ENCODE measurements at places on chromosomes 11 and 22.

DNA sequence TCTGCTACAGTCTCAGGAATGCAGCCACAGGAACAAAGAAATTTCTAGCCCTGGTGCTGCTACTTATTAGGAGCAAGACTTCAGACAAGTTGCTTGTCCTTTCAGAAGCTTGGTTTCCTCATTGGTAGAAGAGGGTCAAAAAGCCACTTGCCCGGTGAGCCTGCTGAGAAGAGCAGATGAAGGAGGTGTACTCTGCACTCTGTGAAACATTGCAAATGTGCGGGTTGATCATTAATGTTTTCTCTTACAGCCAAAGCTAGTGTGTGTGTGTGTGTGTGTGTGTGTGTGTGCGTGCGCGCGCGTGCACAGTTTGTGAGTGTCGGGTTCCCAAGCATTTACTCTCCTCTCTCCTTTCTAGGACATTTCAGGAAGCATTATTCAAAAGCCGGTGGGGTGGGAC, 86.3 kb upstream of the NNMT start:
- no peak for DNase-seq

- no peak for DNase-seq
Observed at GRCh38 chr11:129724866-129725265, 90.8 kb upstream of the TMEM45B start.

DNA sequence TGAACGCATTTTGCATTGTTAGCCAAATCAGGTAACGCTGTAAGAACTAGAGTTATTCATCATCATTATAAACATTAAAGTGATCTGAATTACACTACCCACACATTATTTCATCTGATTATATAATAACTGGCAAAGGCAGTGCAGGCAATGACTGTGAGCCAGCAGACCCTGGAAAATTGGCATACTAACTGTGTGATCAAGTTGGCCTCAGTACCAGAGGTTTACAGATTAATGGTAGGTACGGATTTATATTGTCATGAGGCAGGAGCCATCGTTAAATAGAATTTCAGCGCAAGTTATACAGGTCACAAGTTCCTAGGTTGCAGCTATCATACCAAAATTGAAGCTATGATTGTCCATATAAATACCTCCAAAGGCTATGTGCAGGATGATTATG, 225.4 kb downstream of the CNTN5 start:
- DNase-seq, result no peak

DNA sequence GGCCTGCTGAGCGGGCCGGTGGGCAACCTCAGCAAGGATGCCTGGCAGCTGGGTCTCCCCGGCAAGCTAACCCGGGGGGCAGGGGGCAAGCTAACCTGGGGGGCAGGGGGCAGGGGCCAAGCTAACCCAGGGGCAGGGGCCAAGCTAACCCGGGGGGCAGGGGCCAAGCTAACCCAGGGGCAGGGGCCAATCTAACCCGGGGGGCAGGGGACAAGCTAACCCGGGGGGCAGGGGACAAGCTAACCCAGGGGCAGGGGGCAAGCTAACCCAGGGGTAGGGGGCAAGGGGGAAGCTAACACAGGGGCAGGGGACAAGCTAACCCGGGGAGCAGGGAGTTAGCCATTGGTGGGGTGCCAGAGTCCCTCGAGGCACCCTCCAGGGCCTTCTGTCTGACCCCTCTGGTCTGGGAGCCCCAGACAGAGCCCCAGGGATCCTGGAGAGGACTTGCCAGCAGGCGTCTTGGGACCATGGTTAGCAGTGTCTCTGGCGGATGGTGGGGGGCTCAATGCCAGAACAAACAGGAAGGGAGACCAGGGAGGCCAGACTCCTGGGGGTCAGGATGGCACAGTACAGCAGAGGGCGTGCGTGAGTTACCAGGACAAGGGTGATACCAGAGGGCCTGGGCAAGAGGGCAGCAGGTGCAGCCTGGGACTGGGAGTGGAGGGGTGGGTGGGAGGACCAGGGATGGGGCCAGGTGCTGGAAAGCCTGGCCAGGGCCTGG, 16.1 kb downstream of the IGF2 start:
- DNase-seq, result no peak

- no peak for DNase-seq
Observed at GRCh38 chr22:48663297-48663696, 1164.4 kb downstream of the BRD1 start.

DNA sequence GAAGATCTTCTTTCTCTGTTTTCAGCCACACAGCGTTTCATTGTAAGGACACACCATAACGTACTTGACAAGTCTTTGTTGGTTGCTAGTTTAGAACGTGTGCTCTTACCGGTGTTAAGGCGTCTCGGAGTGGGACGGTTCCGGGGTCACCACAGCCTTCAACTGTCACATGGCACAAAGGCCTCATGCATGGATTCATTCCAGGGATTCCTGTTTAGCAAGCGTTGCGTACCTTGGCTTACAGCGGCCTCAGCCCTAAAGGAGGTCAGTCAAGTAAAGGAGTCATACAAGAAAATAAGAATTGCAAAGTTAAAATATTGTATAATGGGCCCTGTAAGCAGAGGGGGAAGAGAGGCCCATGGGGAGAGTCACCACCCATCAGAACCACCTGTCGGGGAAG, 2.2 kb upstream of the SCGB1A1 start:
- no peak for DNase-seq

DNA sequence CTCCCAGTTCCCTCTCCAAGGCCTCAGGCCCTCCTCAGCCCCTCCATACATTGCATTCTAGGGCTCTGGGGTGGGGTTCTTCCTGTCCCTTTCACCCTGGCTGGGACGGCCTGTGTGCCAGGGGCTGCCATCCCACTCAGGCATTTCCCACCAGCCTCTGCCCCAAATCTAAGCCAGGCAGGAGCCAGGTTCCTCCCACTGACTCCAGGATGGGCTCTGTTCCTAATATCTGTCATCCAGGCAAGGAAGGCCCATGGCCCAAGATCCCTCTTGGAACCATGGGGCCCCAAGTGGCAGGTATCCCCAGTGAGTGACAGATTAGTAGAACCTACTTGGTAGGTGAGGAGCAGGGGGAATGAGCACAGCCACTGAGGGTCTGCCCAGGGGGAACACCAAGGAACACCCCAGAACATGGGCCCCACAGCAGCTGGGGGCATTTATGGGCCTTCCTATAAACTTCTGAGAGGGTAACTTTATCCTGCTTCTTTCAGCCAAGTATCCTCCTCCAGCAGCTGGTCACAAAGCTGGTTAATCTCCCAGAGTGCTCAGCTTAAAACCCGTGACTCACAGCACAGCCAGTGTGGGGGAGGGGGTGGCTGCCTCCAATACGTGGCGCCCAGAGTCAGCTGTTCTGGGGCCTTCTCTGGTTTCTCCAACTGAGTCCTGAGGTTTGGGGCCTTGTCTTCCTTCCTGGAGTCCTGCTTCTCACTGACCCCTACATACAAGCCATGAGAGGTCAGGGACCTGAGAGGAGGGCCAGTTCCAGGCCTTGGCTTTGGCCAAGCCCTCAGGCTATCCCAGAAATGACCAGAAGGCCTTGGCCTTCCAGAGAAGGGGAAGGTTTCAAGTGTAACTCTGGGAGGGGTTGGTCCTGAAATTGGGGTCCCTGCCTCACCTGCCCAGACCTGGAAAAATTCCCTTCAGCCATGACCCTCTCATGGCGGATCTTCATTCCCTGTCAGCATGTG, 19.9 kb upstream of the MYOD1 start:
- no peak for DNase-seq

DNA sequence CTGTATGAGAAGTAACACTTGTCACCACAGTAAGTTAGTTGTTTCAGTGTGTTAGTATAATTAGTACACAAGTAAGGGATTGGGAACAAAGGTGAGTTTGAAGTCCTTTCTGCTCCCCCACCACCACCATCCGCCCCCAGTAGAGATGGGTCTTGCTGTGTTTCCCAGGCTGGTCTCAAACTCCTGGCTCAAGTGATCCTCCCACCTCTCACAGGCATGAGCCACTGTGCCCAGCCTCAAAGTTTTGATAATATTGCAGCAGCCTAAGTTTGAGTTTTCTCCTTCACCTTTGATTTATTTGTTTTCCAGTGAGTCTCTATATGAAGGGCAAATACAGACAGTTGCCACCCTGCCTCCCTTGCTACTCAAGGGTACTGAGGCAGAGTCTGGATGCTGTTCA, 23.7 kb upstream of the GRK2 start:
- no peak for DNase-seq

GRCh38 chr22:35739076-35739930, 21.6 kb downstream of the APOL5 start:
- no peak for DNase-seq

- no peak for DNase-seq
Observed at GRCh38 chr11:27995083-27995482, 112.9 kb downstream of the KIF18A start.

DNA sequence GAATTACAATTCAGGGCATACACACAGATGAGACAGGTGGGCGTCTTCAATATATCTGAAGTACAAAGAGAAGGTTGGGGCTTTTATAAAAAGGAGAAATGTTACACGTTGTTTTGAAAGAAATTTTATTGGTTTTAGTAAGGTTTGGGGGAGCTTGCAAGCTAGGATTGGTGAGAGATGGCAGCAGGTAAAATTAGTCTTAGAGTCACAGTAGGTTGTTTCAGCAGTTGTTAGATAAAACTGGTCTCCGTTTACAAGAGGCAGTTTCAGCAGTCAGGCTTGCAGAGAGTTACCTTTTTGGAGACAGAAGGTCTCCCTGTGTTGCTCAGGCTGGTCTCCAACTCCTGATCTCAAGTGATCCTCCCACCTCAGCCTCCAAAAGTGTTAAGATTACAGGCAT, 2.4 kb upstream of the SAAL1 start:
- no peak for DNase-seq

GRCh38 chr22:40594346-40594745, 42.2 kb downstream of the MRTFA start:
- DNase-seq, result no peak

DNA sequence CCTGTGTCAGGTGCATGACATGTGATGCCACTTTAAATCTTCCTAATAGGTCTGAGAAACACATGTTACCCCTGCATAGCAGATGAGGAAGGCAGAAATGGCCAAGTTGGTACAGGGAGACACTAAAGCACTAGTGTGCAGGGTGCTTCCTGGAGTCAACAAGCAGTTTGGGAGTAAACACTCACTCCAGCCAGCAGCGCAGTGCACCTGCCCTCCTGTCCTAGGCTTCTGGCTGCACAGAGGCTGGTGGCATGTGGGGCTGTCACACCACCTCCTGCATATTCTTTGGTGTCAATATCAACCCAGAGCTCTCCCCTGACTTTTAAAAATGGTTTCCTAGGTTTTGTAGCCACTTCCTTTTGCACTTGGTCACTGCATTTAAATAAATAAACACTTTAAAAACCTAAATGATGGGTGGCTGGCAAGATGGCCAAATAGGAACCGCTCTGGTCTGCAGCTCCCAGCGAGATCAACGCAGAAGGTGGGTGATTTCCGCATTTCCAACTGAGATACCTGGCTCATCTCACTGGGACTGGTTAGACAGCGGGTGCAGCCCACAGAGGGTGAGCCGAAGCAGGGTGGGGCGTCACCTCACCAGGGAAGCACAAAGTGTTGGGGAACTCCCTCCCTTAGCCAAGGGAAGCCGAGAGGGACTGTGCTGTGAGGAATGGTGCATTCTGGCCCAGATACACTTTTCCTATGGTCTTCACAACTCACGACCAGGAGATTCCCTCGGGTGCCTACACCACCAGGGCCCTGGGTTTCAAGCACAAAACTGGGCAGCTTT, 33.5 kb downstream of the GAB4 start:
- no peak for DNase-seq

GRCh38 chr22:30875481-30876215, 92.9 kb downstream of the MORC2 start:
- peak; percentile 42 for DNase-seq

DNA sequence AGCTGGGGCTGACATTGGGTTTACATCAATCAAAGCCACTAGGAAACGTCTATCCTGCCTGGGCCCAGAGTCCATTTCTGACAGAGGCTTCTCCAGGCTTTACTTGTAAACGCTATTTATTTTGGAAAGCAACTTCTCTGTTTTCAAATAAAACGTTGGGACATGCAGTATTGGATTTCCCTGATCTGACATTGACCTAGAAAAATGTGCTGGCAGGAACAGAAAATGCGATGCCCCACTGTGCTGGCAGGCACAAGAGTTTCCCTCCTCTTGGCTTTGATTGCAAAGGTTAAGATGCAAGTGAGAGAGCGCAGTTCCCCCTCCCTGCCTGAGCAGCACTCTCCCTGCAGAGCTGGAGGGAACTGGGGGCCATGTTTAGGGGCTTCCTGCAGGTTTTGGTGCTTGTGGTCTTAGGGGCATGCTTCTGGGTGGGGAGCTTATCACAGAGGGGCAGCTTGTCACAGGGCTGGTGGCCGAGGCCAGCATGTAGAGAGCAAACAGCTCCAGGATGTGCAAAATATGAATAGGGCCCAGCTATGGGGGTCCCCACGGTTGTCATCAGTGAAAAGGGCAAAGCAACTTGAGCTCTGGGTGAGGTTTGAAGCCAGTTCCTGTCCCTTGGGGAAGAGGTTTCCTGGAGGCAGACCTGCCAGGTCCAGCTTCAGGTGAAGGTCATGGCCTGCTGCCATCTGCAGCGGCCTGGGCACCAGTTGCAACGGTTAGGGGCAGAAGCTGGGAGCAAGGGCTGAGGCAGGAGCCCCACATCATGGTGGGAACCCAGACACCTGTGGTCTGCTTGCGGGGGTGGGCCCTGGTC, 42.3 kb upstream of the DKK3 start:
- DNase-seq, result no peak

- DNase-seq, result no peak
Observed at GRCh38 chr11:118645066-118645715, 34.3 kb downstream of the TREH start.

GRCh38 chr11:936199-936598, 10.5 kb downstream of the AP2A2 start:
- no peak for DNase-seq

DNA sequence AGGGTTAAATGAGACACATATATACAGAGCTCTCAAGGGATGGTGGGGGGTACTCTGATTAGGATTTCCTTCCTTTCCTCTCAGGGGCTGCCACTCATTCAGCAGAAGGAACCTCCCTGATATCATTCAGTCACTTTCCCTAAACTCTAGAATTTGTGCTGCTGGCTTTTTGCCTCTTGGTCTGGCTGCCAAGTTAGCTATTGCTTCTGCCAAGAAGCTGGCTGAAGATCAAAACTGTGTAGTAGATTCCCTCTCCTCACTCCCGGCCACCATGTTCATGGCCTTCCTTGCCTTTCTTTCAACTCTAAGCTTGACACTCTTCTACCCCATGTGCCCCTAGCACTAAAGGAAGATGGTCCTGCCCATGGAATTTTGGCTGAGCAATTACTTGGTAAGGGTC, 18.7 kb downstream of the SLC6A5 start:
- no peak for DNase-seq

DNA sequence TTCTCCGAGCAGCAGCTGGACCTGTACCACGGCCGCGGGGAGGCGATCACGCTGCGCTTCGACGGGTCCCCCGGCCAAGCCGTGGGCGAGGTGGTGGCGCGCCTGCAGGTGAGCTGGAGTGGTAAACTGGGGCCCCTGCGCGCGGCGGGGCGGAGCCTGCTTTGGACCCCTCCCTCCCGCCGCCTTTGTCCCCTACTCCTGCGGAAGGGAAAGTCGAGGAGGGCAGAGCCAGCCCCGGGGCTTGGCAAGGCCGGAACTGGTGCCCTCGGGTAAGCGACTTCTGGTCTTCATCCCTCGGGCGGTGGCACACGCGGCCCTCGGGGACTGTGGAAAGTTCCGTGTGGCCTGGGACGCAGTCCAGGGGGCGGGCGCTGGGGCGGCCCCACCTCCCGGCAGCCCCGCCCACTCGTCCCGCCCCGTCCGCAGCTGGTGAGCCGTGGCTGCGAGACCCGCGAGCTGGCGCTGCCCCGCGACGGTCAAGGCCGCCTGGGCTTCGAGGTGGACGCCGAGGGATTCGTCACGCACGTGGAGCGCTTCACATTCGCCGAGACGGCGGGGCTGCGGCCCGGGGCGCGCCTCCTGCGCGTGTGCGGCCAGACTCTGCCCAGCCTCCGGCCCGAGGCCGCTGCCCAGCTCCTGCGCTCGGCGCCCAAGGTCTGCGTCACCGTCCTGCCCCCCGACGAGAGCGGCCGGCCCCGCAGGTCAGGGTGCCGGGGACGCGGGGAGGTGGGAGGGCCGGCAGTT, 9.2 kb downstream of the SIPA1 start:
- DNase-seq, result peak; percentile 71

Data from substantia nigra (tissue), 51 donors.